ENCODE measurements at places on chromosomes 1 and 21.

- DNase-seq: no peak
Observed at GRCh38 chr1:167755654-167756053, 33.9 kb downstream of the MPZL1 start.

DNA sequence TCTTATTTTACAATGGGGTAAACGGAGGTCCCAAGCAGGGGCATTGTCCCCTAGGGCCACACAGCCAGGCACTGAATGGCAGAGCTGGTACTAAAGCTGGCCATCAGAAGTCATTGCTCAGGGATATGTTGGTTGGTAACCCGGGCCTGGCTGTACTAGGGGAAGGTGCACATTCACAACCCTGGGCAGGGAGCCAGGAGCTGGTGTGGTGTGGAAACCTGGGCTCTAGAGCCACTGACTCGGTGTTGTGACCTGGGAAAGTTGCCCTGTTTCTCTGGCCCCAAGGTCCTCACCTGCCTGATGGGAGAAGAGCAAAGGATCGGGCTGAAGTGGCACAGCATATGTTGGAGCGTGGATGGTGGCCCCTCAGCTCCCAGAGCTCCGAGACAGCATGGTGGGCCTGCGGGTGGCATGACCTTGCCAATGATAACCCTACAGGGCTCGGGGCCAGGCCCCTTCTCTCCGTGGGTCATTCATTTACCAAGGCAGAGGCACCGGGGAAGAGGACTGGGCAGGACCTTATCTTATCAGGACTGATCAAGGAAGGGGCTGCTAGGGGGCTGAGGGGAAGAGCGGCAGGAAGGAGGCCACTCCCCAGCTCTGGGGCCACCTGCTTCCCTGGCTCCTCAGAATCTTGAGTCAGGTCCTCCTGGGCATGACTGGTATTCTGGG is 274.1 kb downstream of the TRABD2B start:
- DNase-seq: no peak

- DNase-seq: no peak
Observed at GRCh38 chr1:167643441-167643840, 13.4 kb downstream of the RCSD1 start.

DNA sequence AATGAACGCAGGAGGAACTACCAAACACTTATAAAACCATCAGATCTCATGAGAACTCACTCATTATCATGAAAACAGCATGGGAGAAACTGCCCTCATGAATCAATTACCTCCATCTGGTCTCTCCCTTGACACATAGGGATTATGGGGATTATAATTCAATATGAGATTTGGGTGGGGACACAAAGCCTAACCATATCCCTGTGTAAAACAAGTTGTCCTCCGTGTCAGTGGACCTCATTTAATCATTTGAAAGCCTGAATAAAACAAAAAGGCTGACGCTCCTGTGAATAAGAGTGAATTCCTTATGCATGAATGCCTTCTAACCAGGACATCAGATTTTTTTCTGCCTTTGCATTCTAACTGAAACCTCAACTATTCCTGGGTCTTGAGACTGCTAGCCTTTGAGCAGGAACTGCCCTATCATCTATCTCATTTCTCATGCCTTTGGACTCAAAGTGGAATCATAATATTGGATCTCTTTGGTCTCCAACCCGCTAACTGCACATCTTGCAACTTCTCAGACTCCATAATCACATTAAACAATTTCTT is 648.8 kb downstream of the ADGRL2 start:
- no peak for DNase-seq

GRCh38 chr1:207981976-207982375 is 71.1 kb upstream of the CD34 start:
- no peak for DNase-seq

DNA sequence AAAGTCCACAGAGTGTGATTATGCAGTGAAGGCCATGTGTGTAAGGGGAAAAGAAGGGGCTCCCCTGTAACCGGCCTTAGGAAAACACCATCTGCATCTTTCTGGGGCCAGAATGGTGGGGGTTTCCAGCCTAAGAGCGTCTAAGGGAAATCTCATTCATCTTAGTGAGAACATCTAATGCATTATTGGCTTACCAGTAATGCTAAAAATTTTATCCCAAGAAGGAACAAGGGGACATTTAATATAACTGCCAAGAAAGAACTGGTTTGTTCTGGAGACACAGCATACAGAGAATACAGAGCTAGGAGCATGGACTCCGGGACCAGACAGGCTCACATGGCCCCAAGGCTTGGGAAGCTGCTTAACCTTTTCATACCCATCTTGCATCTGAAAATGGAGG is 58.3 kb upstream of the DSCAM start:
- DNase-seq: no peak

DNA sequence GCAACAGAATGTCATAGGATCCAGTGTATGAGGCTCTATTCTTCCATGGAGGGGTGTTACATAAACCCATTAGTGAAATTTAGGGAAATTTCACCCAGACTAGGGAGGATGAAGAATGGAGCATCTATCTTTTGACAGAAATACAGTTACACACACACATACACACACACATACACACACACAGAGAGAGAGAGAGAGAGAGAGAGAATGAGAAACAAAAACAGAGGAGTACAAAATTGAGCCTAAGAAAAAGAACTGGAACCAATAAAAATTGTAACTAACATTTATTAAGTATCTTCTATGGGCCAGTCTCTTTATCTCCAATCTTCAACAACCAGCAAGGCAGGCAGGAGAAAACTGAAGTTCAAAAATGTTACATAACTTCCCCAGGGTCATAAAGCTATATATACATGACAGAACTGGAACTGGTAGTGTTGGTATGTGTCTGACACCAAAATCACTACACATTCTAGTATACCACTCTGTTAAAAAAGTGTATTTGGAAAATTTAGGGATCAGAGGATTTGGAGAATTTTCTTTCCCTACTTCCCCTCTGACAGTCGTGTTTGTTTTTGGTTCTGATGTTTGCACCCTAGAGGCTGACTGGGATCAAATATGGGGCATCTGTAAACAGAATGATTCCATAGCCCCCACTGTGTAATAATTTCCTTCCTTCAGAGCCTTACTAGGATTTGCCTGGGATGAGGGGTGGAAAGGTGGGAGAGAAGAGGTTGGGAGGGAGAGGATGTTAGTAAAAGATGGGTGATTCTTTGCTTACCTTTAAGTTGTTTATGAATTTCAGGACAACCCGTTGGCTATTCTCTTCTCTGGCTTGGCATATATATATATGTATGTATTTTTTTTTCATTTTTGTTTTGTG is 1.0 kb upstream of the ZFYVE9 start:
- peak; percentile 18 for DNase-seq

DNA sequence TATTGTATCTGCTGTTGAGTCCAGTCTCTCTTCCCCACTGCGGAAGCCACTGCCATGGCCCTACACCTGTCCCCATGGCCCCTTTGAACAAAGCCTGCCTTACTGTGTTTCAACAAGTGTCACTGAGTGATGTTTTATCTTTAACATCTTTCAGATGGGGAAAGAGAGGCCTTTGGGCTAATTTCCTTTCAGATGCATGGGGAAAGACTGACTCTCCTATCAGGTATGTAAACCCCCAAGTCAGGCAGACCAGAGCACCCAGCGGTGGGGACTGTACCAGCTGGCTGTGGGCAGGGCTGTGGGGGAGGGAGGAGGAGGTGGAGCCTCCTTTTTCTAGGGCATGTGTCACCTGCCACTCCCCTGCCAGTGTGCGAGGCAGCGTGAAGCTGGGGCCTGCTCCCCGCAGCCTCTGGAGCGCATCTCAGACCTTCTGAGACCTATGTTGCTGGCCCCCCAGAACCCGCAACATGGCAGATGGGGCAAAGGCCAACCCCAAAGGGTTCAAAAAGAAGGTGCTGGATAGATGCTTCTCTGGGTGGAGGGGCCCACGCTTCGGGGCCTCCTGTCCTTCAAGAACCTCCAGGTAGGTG is at the start of gene PLA2G2F:
Gene PLA2G2F (plus strand): TSS at position 363 of the 590 bp plus-strand sequence. CDS start 105 bp downstream, at position 468.
- DNase-seq: no peak

- DNase-seq: no peak
Observed at GRCh38 chr1:1788136-1788535, 9.9 kb upstream of the NADK start.

DNA sequence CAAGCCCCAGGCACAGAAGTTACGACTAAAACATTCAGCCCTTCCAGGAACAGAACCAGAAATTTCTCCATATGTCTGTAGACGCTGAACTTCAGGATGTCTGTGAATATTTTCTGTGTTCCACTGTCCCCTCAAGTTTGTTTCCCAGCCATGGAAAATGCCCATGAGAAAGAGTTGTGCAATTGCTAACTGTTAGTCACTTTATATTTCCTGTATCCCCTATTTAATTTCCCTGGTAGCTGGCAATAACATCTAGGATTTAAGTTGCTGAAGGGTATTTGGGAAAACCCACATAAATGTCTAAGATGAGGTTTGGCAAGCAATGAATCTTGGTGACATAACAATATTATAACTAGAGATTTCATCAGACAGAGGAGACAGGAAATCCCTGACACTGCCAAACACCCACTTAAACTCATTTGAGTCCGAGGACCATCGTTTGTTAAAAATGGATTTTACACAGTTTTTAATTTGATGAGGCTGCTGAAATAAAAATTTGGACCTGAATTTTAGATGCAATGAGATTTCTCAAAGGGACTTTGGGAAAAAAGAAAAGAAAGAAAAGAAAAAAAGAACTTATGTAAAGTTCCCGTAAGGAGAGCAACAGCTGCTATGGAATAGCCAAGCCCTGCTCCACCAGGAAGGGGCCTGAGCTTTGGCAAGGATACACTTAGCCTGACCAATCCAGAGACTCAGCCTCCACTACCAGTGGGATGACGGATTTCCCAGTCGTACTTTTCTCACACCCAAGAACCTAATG is 21.8 kb upstream of the ERRFI1 start:
- DNase-seq: no peak

- DNase-seq: no peak
Observed at GRCh38 chr1:18283601-18284385, 176.2 kb downstream of the IGSF21 start.

GRCh38 chr1:174871886-174872285 is 127.9 kb upstream of the CACYBP start:
- DNase-seq: no peak

- DNase-seq: no peak
Observed at GRCh38 chr1:113846391-113847035, 25.0 kb downstream of the PTPN22 start.

GRCh38 chr1:226946285-226946684 is 6.2 kb downstream of the COQ8A start:
- DNase-seq: no peak

DNA sequence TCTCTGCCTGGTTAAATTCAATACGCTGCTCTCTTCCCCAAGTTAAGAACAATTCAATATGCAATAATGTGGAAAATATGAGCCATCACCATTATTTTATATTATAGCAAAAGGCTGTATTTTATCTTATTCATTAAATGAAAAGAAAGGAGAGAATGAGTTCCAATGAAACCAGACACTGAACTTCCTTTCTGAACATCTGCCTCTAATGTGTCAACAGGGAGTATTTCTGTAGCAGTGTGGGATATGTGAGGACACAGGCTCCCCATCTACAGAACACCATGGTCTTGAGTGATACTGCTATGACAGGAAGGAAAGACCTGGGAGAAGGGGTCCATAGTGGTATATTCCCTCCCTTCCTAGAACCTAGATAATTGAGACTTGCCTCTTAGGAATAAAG is 46.3 kb downstream of the CASQ2 start:
- DNase-seq: no peak

DNA sequence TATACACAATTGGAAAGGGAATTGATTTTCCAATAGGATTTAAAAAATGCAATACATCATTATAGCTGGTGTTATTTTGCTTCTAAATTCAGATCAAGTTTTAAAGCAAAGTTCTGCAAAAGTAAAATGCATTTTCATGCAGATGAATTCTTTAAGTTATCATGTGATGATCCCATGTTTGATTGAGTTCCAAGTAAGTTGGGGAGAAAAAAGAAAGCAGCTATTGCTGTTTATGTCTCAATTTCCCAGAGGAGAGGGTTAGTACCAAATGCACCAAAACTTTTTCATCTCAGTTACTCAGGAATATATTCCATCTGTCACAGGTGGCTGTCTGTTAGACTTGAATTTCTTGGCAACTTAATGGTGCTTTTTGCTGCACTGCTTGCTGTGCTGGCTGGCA is 29.7 kb downstream of the HSPA13 start:
- DNase-seq: no peak

GRCh38 chr1:107198561-107198960 is 57.7 kb downstream of the NTNG1 start:
- no peak for DNase-seq
